Ascending aorta (tissue), 2 donors: ENCODE measurements at places on chromosomes 5 and 9.

DNA sequence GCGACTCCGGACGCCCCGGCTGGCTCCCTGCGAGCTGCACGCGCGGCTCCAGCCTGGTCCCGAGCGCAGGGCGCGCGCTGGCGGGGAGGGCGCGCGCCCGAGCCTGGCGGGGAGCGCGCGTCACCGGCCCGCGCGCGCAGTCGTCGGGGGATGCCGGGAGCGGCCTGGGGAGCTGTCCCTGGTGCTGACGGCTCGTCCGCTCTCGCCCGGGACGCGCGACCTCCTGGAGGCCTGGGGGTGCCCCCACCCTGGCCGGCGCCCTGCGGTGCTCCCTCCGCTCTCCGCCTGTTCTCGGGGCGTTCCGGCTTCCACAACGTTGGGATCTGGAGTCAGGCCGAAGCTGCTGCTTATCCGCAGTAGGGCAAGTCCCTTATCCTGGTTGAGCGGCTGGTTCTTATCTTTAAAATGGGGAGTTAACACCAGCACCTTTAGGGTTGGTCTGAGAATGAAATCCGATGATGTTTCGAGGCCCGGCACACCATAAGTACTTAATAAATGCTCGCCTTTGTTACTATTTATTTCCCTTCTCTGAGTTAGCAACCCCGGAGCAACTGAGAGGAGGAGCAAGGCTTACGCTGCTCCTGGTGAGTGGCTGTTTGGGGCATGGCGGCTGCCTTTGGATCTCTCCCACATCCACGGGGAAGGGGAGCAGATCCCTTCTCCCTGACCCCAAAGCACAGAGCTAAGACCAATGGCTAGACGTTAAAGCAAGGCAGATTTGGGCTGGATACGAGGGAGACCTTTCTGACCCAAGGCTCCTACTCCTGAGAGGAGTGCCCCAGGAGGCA lies at the start of gene FAM163B:
Gene FAM163B, minus strand, starts transcription at position 79 of the 788 bp plus-strand sequence. CDS start 29,166 bp downstream, outside the sequence.
- no peak for DNase-seq

DNA sequence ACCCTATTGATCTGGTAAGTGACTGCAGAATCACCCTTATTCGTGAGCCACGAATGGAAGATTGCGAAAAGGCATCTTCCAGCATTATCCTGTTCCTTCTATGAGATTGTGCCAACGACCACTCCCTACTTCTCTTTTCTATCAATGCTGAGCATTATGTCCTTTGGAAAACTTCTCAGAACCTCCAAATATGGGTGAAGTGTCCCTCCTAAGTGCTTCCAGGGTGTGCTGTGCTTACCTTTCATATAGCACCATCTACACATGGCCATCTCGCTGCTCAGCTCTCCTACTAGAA lies 14.7 kb upstream of the LCP2 start:
- DNase-seq = no peak

GRCh38 chr9:7721291-7721690 lies 78.3 kb downstream of the DMAC1 start:
- no peak for DNase-seq

GRCh38 chr5:31153521-31153920 lies 40.0 kb upstream of the CDH6 start:
- no peak for DNase-seq

GRCh38 chr9:81182431-81182830 lies 506.9 kb downstream of the TLE1 start:
- no peak for DNase-seq

DNA sequence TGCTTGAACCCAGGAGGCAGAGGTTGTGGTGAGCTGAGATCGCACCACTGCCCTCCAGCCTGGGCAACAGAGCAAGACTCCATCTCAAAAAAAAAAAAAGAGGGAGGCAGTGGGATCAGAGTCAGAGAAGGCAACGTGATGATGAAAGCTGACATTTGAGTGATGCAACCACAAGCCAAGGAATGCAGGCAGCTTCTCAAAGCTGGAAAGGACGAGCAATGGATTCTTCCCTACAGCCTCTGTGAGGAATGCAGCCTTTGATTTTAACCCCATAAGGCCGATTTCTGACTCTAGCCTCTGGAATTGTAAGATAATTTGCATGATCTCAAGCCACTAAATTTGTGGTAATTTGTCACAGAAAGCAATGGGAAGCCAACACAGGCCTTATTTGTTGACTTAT lies 9.8 kb downstream of the TGFBI start:
- DNase-seq = no peak

DNA sequence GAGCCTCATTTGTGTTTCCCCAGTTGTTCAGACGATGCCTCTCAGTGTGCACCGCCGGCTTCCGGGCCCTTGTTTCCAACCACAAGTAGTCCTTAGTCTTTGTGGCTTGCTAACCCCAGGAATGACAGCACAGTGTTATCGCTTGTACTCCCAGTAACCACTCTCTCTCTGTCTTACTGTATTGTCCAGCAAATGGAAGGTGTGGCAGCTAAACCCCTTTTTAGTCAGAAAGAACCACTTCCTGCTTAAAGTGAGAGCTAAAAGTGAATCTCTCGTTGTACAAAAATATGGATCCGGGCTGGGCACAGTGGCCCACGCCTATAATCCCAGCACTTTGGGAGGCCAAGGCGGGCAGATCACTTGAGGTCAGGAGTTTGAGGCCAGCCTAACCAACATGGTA lies 61.3 kb downstream of the ENC1 start:
- no peak for DNase-seq

DNA sequence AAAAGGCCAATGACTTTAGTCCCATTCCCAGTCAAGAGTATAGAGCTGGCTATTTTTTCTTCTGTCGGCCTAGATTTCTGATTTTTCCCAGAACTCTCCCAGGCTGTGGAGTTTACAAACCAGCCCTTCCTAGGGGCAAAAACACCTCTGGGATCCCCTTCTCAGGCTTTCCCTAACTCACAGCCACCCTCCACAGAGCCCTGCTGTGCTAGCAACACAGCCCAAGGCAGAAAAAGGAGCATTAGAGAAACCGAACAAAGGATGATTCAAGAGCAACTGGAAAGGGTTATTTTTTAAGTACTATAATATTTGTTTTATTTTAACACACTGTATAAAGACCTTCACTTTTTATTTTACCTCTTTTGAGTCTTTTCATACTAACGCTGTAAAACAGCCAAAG lies 234.8 kb downstream of the GLIS3 start:
- no peak for DNase-seq

- no peak for DNase-seq
These were observed 40.6 kb downstream of the TMEM174 start for GRCh38 chr5:73213566-73213998.

DNA sequence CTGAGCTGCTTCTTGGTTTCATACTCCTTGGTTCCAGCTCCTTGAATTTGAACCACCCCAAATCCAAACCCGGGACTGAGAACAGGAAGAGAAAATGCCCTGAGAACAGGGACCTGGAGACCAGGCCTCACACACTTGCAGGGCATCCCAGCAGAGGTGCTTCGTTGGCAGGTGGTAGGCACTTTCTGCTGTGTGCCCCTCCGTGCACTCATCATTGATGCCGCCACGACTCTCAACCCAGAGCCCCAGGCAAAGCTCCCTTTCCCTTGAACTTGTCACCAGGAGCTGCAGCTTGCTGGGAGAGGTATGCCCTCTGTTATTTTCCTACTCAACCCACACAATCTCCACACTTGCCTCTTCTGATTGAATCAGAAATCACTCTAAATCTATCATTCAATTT lies 217.8 kb upstream of the IRX1 start:
- peak; percentile 34 for DNase-seq

DNA sequence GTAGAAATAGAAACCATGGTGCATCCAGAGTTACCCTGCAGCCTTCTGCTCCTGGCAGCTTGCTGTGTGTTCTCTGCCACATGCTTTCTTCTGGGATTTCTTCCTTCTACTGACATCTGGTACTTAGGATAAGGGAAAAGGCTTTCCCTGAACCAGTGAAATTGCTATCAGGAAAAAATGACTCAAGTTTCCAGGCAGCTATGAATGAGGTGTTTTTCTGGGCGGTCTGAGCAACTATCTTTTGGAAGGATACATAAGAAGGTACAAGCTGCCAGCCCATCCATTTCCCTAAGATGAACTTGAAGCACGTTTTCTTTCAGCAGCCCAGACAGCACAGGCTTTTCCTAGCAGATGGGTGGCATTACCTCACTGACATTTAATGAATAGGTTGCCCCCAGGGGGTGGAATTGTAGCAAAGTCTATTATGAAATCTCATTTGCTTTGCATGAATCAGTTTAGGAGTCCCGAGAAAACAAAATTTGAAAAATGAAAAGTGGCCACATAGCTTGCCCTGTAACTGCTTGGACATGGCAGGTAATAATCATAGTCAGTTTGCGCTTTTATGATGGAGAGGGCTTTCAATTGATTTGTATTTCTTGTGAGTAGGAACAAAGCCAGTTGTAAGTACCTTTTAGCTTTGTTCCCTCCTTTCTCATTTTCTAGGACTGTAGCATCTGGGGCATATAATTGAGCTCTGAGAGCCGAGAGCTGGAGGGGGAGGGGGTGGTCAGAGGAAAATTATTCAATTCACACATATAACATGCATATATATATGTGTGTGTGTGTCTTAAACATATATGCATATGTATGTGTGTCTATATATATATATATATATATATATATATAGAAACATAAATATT lies 108.5 kb downstream of the C9orf152 start:
- peak; percentile 73 for DNase-seq

GRCh38 chr5:66338828-66339227 lies 194.7 kb downstream of the SREK1 start:
- no peak for DNase-seq

- no peak for DNase-seq
These were observed 33.5 kb upstream of the PRR16 start for GRCh38 chr5:120430572-120430971.
